SK-N-MC (cell line): ENCODE measurements at places on chromosomes 12 and 14.

DNA sequence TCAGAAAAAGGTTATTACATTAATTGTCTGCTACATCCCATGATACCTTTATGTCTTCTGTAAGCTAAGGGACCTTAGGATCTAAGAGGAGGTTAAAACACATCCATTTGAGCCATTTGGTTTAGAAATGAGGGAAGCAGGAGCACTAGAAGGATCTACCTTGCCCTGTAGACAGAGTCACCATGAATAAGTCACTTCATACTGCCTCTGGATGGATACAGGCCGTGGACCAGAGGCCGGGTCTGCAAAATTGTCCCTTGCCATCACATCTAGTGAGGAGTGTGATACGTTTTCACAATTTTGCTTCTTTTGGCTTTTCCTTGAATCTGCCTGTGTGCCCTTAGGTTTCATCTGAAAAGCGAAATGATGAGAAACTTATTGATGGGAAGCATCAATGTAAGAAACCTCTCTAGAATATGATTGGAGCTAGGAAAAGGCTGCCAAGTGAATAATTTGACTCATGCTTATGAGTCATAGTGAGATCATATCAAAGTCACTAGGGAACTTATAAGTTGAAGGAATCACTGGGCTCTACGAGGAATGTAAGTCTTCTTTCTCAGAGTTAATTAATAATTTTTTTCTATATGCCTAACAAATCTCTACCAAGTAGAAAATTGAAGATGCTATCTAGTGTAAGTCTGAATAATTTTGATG, 10.8 kb downstream of the GLRX5 start:
- no peak for DNase-seq

- no peak for DNase-seq
Observed at GRCh38 chr12:112096667-112097066, 11.9 kb downstream of the NAA25 start.

- no peak for DNase-seq
Observed at GRCh38 chr12:49777800-49778748, 36.7 kb downstream of the TMBIM6 start.

GRCh38 chr14:93113678-93114067, 2.1 kb downstream of the ITPK1 start:
- no peak for DNase-seq

- DNase-seq: no peak
Observed at GRCh38 chr12:29026419-29026818, 122.7 kb upstream of the FAR2 start.

DNA sequence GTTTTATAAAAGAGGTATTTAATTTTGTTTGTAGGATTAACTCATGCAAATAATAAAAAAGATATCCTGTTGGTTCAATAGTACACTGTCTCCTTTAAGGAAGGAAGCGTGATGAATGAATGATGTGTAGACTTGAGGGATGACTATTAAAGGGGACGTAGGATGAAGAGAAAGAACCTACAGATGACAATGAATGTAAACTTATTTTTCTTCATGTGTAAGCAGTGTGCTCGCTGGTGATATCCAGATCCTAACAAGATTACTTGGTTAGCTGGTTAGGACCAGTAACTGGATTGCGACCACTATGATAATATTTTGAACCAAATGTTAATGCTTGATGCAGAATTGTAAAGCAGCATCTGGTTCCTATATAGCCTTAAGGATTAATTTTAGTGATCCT, 2.6 kb downstream of the ARF6 start:
- DNase-seq: no peak

DNA sequence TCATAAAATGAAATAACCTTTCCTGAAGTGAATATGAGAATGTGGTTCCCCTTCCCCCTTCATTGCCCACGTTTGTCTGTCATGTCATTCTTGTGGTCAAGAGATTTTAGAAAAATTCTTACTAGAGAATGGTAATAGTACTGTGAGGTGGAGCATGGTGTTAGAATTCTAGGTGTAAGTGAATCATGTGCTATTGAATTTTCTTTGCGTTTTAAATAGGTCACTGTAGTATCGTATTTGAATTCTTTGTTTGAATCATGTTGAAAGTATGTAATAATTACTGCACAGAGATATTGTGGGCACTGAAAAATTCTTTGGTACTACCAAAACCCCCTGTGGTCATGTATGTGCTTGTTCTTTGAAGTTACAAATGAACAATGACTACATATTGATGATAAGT, 49.9 kb downstream of the FUT8 start:
- DNase-seq: no peak
